ENCODE measurements at places on chromosomes 2 and 18. TPM values are rescaled to one million over a fixed set of nuclear protein-coding genes. Genes with fewer than 3 reads are reported as not detected.

GRCh38 chr2:187102381-187102780, 253.4 kb upstream of the ZSWIM2 start:
- no peak for DNase-seq

- DNase-seq: no peak
These were observed 87.1 kb downstream of the DGKD start for GRCh38 chr2:233441161-233442027.

DNA sequence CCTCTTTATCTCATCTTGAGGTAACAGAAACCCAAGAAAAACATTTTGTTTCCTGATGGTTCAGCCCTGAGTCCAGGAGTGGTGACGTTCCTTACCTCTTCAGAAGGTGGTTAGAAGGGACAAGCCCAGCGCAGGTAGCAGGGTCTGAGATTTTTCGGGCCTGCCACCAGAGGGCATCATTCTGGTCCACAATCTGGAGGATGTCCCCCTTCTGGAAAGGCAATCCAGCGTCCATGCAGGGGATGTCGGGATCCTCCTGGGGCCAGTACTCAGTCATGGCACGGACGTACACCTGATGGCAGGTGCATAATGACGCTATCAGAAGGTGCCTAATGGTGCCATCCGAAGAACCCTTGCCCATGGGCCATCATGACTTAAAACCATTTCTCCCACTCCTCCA, 17.7 kb downstream of the MPP4 start:
- no peak for DNase-seq

GRCh38 chr2:188623995-188624643, 332.4 kb downstream of the GULP1 start:
- DNase-seq: no peak

GRCh38 chr2:68103709-68104055, 40.9 kb upstream of the C1D start:
- no peak for DNase-seq

DNA sequence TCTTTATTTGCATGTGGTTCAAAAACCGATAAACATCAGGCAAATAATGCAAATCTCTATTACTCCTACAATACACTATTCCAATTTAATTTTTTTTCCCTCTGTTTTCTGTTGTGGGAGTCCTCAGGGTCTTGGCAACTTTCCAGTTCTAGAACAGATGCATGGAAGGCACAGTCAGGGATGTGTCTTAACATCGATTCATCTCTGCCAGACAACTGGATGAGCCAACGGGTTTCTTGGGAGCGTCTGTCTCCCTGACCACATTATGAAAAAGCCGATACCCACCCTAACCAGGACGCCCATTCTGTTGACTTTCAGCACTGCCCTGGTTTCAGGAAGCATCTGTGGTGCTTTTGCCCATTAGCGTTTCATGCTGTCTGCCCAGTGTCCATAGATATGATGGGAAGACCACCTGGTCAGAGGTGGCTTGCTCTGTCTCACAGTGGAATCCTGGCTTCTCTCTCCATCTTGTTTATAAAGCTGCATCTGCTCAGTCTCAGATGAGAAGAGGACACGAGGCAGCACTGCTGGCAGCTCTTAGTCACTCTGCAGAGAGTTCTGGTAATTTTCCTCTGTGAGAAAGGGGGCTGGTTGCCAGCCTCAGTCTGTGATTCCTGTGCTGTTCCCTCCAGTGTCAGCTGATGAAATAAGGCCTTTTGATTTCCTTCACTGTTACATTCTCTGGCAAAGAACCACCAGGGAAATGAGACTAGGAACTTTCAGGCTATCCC, 57.9 kb upstream of the KCNE4 start:
- peak; percentile 56 for DNase-seq

DNA sequence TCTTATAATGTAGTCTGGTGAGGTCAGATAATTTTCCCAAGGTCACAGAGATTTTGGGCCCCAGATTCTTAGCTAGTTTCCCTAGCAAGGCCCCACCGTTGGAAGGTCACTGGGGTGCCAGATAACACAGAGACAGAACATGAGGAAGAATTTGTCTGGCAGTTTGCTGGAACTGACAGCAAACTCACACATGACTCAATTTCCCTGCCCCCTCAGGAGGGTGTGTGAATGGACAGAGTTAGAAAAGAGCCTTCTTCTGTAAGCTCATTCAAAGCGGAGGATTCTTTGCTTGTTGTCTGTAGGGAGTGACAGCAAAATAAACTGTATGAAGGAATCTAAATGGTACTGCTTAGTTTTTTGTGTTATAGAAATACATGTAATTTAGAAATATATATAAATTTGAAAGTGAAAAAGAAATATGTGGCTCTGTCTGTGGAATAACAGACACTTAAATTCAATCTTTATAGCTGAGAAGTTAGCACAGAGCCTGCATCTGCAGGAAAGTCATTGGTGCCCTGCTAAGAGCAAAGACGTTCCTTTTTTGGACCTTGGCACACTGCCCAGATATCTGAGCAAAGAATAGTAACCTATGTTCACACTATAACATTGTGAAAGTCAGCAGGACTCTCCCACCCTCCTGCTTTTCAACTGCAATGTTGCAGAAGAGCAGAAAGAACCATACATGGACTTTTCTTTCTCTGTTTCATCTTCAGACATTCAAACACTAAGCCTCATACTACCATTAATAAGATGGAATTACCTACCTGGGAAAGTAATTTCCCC, 2.1 kb downstream of the MDH1 start:
- no peak for DNase-seq

The ATP6V1B1 gene
- total RNA-seq: 2.3 TPM

DNA sequence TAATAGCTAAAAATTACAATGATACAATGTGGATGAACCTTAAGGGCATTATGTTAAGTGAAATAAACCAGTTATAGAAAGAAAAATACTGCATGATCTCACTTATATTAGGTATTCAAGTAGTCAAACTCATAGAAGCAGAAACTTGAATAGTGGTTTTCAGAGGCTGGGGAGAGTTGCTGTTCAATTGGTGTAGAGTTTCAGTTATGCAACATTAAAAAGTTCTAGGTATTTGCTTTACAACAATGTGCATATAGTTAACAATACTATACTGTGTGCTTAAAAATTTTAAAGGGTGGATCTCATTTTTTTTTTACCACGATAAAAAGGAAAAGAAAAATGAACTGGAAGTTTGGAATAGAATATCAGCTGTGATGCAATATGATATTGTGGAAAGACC, 479.1 kb downstream of the SPAG16 start:
- no peak for DNase-seq

- no peak for DNase-seq
These were observed 22.2 kb downstream of the KCNG2 start for GRCh38 chr18:79819968-79820351.

The IL1RL1 gene
- 4.7 TPM for total RNA-seq

The NEDD4L gene
- 25.9 TPM for total RNA-seq

- DNase-seq: no peak
These were observed 992.7 kb upstream of the CDH2 start for GRCh38 chr18:29169599-29169998.

DNA sequence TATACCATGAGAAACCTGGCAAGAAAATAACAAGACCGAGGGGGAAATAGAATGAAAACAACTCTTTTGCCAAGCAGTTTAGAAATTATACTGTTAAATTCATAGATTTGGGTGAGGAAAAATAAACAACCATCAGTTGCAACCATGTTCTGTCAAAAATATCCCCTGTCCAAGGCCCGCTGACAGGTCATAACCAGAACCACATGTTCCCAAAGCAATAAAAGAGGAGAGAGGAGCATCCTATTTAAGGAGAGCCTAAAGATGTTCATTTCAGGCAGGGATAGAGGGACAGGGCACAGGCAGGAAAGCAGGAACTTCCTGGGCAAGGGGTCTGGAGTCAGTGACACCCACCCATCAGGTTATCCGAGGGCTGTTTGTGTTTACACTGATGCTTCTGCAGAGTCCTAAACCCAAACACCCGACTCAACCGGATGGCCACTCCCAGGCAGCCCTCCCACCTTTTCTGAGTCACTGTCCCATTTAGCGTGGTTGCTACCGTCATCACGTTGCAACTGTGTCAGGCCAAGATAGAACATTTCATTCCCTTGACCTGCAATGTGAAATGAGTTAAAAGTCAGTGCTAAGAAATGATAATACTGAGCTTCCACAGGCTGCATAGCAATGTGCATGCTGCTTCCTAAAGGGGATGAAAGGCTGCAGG, 468.3 kb upstream of the RAB12 start:
- peak; percentile 72 for DNase-seq

- DNase-seq: no peak
These were observed 282.1 kb downstream of the ZNF516 start for GRCh38 chr18:76212960-76213359.

The PLB1 gene
- total RNA-seq: 0.06 TPM

All from NCI-H460 (cell line).